ENCODE measurements at places on chromosomes 4 and X. TPM values are rescaled to one million over a fixed set of nuclear protein-coding genes. Genes with fewer than 3 reads are reported as not detected.

GRCh38 chr4:39655876-39656275, 17.2 kb upstream of the SMIM14 start:
- DNase-seq = peak; percentile 89

DNA sequence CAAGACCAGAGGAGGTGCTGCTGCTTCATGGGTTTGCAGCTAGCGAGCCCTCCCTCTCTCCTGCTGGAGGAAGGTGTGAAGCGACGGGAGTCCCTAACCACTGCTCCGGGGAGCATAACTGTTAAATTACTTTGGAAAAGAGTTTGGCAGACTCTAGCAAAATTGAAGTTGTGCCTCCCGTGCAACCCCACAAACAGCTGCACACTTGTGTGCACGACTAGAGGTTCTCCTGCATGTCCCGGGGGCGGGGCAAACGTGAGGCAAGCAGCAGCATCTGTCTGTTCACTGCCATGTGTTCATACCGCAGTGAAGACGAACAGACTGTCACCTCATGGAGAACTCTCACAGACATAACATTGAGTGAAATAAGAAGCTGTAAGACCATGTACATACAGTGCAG, 34.5 kb downstream of the TNIP2 start:
- DNase-seq = no peak

DNA sequence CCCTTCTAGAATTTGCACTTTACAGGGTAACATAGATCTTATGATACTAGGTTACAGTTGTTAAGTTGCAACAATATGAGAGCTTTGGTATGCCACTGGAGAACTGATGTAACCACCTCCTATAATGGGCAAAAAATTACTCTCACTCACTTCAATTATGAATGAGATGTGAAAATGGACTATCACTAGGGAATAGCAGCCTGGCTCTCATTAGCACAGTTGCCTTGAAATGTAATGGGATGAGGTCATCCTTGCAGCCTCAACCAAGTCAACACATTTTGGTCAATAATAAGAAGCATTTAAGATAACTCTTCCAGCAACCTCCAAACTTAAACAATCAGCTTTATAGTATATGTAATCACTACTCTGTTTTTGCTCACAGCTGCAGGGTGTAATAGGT, 69.4 kb downstream of the TBC1D9 start:
- no peak for DNase-seq

Gene SMC1A
- total RNA-seq = 27.8 TPM

DNA sequence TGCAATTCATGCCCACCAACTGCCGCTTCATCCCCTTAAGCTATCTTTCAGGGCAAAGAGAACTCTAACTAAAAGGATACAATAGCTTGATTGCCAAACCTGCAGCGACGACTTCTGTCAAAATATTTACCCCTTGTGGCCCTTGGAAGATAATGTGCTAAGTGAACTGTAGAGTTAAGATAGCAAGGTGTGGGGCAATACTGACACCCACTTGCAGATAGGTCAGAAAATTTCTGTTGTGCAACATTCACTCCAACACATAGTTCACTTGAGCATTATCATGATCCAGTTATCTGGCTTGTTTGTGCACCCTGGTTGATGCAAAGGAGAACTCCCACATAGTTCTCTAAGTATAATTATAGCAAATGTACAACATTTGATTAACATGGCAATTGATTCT, 55.6 kb downstream of the RHOXF2B start:
- no peak for DNase-seq

DNA sequence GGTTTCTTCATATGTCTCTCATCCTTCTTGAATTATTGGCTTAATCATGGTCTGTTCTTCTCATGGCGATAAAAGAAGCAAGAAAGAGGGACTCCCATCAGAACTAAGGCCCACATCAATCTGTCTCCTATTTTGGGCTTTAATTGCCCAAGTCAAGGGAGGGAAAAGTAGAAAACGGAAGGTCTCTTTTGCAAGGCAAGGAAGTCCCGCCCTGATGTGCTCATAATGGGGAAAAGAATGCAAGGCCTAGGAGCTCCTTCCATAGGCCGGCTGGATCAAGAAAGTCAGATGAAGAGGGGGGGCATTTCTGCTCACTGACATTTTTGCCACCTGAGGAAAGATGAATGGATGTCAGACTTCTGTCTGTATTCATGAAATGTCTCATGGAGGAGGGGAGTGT, 127.7 kb upstream of the RPS6KA3 start:
- DNase-seq = no peak

Gene NBDY
- 11.8 TPM for total RNA-seq

Gene CXCL3
- 9.4 TPM for total RNA-seq

Gene MAOA
- total RNA-seq = 187 TPM

DNA sequence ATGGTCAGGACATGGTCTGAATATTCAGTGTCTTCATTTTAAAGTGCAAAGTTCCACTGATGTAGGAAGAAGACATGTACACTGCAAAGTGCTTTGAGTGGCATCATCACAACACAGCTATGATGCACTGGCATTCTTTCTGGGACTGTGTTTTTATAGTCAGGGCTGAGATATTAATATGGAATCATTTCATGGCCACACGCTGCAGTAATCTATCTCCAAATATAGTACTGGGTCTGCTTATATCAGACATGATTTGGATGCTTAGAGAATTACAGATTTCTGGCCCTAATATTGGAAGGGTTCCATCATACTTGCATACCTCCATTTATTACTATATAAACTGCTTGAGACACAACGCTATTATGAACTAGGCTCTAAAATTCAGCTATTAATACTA, 1170.9 kb downstream of the NLGN4X start:
- no peak for DNase-seq

- no peak for DNase-seq
These were observed 85.0 kb downstream of the RCHY1 start for GRCh38 chr4:75429208-75429607.

Gene PIGA
- 21.6 TPM for total RNA-seq

GRCh38 chrX:56588397-56589188, 25.2 kb downstream of the UBQLN2 start:
- DNase-seq = no peak
